ENCODE measurements at places on chromosomes 6 and 20.

DNA sequence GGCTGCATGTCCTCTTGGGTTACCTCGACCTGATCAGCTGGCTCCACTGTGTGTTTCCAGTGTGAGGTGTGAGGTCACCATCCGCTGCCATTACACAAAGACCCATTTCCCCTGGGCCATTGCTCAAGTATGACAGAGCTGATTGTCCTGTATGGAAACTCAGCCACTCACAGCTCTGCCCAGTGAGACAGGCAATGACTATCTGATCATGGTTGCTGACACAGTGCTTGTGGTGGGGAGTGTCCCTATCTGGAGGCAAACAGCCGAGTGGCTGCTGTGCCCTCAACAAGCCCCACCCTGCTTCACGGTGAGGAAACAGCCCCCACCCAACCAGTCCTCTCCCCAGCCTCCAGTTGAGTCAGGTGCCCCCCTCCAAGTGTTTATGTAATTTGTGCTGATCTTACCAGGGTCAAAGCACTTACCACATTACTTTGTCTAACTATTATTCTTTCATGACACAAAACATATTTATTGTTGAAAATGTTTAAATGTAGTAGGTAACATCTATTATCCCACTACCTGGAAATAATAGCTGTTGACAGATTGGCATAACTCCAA, 11.7 kb upstream of the MAPK13 start:
- no peak for DNase-seq

DNA sequence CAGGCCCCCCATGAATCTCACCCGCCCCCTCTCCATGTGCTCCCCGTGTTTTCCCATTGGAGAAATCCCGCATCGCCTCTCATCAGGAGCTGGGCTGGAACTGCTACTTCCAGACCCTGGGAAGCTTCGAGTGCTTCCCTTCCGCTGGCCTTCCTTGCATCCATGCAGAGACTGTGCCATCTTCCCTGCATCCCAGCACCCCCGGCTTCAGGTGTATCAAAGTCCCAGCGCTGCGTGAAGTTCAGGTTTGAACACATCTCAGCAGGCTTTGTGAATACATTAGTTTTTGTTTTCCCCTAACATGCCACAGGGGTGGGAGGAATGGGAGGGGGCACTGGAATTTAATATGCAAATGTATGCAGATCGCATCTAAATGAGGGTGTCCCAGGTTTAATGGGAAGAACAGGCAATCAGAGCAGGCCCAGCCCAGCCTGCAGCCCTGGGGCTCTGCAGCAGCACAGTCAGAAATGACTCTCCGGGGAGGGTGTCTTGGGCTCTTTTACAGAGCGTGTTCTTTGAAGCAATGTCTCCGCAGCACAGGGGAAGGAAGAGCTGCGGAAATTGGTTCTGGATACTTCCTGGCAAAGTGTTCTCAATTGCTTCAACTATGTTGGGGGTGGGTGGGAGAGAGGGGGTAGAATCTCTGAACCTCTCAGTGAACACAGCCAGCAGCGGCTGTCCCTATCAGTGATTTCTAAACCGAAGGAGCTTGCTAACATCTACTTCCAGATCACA, 8.3 kb upstream of the MMP9 start:
- no peak for DNase-seq

DNA sequence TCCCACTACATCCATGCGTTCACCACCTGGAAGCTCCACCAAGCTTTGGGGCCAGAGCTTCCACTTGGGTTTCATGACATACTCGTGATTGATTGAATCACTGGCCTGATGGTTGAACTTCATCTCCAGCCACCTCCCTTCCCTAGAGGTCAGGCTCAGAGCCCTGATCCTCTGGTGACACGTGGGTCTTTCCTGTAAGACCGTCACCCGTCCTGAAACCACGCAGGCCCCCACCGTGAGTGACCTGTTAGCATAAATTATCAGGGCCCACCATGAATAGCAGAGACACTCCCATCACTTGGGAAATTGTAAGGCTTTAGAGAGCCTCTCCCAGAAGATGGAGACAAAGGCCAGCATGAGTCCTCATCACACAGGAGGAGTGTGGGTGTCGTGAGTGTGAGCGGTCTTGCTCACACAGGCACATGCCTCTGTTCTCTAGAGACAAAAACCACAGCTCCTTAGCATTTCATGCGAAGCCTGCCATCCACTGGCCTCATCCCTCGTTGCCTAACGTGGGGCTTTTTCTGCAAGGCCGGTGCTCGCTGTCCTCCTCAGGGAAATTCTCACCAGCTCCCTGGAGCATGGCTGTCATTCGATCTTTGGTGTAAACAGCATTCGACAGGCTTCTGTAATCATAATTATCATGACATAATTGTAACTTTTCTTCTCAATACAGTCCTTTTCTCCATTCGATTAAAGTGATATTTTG, 65.1 kb upstream of the DUSP22 start:
- no peak for DNase-seq

GRCh38 chr6:141267420-141267819, 865.3 kb upstream of the GJE1 start:
- DNase-seq, result no peak

- DNase-seq, result peak; percentile 84
Observed at GRCh38 chr20:35837577-35838195, 65.9 kb downstream of the PHF20 start.

DNA sequence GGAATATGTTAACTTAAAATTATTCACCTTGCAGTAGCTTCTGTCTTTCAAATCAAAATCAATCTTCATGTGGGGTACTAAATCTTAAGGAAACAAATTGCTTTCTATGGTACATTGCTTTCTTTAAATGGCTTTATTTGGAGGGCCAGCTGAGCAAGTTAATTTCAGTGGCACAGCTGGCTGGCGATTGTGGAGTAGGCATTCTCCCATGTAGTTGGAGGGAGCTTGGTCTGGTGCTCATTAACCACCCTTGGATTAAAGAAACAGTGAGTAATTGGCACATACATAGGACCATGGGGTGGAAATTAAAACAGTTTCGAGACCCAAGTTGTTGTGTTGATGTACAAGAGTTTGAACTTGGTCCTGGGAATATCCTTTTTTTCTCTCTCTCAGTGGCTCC, 201.3 kb upstream of the CHD6 start:
- no peak for DNase-seq

GRCh38 chr6:84013931-84014330, 19.6 kb upstream of the MRAP2 start:
- no peak for DNase-seq

DNA sequence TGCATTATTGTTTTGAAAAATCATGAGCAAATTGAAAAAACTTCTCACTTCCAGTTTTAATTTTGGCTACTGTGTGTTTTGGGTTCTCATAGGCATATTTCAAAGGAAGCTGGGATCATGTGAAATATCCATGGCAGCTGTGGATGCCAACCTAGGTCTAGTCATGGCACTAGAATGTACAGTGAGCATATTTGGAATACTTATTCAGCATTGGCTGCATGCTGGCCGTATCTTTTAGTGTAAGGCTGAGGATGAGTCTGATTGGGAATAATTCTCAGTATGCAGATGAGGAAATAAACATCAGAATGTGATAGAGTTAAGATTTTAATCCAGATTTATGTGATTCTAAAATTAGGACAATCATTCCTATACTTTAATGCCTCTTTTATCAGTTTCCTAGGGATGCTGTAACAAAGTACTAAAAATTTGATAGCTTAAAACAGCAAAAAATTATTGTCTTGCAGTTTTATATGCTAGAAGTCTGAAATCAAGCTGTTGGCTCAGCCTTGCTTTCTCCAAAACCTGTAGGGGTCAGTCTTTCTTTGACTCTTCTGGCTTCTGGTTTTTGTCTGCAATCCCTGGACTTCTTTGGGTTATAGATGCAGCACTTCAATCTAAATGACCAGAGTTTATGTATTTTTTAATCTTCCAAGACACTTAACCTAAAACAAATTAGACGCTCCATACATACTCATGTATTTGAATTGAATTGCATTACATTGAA, 37.7 kb upstream of the DEFB112 start:
- DNase-seq, result peak; percentile 80

GRCh38 chr20:50191065-50191543, 474 bp downstream of the CEBPB start:
- no peak for DNase-seq

- peak; percentile 42 for DNase-seq
Observed at GRCh38 chr6:51292659-51293058, 474.0 kb downstream of the TFAP2B start.

GRCh38 chr6:5379647-5380242, 118.4 kb downstream of the FARS2 start:
- no peak for DNase-seq

DNA sequence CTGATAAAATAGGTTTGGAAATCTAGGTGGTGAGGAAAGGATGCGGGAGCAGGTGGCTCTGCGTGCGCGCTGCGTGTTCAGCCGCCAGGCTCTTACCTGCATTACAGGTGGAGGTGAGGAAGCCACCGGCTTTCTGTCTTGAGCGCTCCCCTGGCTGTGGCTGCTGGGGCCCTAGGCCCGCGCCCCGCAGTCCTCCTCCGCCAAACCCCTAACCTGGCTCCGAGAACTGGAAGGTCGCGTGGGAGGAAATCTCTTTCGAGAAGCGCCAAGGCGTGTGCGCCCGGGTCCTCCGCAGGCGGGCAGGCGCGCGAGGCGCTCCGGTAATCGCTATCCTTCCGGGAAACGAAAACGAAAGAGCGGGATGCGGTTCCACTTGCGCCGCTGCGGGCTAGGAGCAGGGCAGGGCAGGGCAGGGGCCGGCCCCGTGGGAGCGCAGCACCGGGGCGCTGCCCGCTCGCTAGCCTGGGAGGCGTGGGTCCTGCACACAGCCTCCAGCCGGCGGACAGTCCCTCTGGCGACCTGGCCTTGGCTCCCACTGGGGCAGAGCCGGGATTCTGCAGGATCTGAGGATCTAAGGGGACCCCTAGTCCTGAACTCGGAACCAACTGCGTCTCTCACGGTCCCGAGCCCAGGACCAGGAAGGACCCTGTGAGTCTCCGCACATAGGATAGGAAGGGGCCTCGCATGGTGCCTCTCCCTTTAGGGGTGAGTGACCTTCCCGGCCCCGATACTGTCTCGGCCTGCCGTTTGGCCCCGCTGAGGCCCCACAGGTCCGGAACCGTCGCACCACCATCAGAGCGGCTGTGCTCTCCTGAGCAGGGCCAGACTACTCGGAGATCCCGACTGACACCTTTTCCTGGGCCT, at the start of gene ETV7:
ETV7 (minus strand) TSS at position 230 of the 864 bp plus-strand sequence; CDS start at position 102, 128 bp downstream.
- DNase-seq, result no peak

DNA sequence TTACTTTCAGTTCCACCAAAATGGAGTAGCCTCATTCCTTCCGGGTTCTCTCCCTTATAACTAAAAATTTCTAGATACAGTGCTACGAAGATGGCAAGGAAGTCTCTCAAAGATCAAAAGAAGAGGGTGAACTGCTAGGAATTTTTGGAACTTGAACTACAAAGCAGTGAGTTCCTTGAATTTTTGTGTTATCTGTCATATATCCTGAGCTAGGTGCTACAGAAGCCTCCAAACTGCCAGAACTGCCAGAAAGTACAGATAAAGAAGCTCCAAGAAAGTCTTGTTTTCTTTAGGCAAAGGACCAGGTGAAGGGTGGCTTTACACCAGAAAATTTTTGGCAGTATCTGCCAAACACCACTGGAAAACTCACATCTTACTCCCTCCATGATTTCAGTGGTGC, 218.8 kb upstream of the FLRT3 start:
- DNase-seq, result no peak

DNA sequence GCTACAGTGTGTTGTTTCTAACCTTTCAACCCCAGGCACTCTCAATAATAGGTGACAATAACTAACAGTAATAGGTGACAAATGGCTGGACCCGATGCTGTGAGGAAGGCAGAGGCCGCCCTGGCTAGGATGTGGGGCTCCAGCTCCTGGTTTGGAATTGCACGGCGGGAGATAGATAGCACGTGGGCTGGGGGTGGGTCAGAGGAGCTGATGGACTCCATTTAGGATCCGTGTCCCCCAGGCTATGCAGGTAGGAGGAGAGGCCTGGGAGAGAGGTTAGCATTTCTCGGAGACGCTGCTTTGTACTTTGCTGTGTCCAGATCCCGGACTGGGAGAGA, 61.4 kb downstream of the EZR start:
- DNase-seq, result no peak

DNA sequence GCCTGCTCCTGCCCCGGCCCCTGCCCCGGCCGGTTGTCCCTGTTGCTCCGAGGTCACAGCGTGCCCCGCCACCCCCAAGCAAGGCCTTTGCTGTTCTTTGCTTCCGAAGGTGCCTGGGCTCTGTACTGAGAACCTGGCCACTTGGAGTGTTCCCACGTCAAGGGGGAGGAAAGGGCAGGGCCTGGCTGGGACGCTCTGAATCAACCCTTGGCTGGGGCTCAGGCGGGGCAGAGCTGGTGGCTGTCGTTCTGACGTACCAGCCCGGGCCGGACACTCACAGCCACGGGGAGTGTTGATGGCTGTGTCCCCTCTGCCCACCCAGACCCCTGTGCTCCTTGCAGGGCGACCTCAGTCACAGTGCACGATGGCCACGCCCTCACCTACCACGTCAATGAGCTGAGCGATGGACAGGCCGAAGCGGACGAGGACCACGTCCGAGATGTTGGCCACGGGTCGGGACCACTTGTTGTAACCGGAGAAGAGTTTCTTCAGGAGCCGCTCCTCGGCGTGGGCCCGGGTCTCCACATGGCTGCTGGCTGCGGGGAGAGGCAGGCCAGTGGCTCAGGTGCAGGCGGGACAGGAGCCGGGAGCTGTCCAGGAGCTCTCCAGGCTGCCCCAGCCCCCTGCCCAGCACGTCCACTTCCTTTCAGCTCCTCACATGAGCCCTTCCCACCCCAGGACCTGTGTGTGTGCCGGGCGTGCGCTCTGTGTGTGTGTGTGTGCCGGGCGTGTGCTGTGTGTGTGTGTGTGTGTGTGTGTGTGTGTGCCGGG, 1.8 kb downstream of the CHRNA4 start:
- no peak for DNase-seq

GRCh38 chr6:164109770-164110140, 695.2 kb downstream of the QKI start:
- DNase-seq, result no peak

GRCh38 chr20:43900121-43900466, 14.6 kb upstream of the TOX2 start:
- no peak for DNase-seq

DNA sequence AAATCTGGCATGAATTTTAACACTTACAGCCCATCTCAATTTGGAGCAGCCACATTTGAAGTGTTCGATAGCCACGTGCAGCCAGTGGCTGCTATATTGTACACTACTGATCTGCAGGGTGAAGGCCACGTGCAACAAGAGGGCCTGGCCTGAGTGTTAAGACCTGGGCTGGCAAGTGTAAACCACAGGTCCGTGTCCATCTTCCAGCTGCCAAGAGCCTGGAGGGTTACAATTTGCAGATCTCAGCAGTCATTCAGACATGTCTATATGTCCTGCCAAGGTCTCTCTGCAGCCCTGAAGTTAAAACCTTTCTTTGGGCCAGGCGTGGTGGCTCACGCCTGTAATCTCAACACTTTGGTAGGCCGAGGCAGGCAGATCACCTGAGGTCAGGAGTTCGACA, 14.1 kb downstream of the SGK2 start:
- no peak for DNase-seq

GRCh38 chr20:38090061-38090460, 56.5 kb downstream of the RPRD1B start:
- DNase-seq, result no peak

Measured in retinal pigment epithelial cell (primary cell).